Lung microvascular endothelial cell (primary cell): ENCODE measurements at places on chromosomes 4 and X. TPM values are rescaled to one million over a fixed set of nuclear protein-coding genes. Genes with fewer than 3 reads are reported as not detected.
A peak's percentile ranks its signal among the peaks of the same experiment; 100 is the strongest.

WDR19 gene
- 13.9 and 28.0 TPM in 2 replicates for total RNA-seq

DNA sequence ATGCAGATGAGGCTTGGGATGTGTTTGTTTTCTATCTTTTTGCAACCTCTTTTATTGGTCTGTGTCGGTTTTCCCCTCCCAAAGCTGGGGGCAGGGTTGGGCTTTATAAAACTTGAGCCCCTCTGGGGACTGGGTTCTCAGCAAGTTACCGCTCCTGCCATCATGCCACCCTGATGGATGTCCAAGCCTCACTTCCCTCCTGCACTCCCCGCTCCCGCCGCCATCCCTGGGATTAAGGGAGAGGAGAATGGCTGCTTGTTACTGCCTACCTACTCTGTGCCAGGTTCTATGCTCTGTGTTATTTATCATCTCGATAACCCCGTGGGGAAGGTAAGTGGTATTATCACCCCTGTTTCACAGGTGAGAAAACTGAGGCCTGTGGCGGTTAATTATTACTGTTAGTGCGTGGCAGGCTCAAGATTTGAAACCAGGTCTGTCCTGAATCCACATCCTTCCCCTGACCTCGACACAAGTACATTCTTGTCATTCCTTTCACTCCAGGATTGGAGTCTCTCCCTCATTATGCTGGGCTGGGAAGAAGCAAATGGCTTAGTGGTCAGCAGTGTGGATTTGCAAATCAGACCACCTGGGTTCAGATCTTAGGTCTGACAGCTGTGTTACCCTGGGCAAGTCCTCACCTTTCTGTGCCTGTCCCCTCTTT lies 4.5 kb downstream of the UBA1 start:
- DNase-seq = no peak

- DNase-seq = no peak
Measured at GRCh38 chr4:38819569-38819968, 15.0 kb upstream of the TLR1 start.

ENOX2 gene
- total RNA-seq = 6.3 and 8.3 TPM in 2 replicates

H2AZ1 gene
- total RNA-seq = 205 and 321 TPM in 2 replicates

DNA sequence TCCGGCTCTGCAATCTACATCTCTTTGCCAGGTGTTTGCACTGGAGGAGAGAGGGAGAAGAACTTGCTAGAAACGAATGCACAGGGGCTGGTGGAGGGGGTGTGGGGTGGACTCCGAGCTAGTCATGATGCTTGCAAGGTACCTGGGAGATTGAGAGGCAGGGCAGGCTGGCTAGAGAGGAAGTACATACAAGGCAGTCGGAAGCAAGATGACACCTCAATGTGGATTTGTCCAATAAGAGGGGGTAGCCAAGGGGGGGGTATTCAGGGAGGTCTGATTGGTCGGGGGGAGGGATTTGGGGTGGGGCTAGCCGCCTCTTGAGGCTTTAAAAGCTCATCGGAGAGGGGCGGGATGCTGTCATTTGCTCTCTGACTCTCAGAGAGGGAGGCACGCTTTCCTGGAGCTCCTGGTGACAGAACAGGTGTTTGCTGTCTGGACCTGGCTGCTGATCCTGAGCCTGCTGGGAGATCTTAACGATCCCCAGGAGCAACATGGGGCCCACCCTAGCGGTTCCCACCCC lies at the start of gene GPR50:
Gene GPR50, plus strand, starts transcription at position 354 of the 520 bp plus-strand sequence. Its CDS starts 138 bp downstream, at position 492.
- no peak for DNase-seq

GRCh38 chrX:149704664-149705063 lies 7.2 kb upstream of the MAGEA11 start:
- no peak for DNase-seq

BLOC1S4 gene
- total RNA-seq = 7.2 and 9.3 TPM in 2 replicates

TREX2 gene
- total RNA-seq = 4.4 and 7.7 TPM in 2 replicates

CXorf51A gene
- not detected in 2 replicates for total RNA-seq

DNA sequence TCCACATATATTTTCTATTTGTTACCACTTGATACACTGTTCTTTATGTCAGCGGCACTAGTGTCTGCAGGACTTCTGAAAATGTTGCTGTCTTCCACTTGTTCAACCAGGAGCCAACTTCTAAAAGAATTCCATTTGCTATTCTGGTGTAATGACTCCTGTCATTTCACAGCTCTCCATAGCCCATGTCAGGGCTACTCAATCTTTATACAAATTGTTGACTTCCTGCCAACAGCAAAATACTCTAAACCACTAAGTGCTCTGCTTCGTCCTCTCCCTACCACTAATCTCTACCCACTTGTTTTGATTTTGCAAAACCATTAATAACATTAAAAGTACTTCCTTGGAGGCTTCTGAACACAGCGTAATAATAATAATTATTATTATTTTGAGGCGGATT lies 7.2 kb downstream of the CTSO start:
- no peak for DNase-seq

GRCh38 chr4:149965206-149965605 lies 113.0 kb upstream of the DCLK2 start:
- no peak for DNase-seq

DNA sequence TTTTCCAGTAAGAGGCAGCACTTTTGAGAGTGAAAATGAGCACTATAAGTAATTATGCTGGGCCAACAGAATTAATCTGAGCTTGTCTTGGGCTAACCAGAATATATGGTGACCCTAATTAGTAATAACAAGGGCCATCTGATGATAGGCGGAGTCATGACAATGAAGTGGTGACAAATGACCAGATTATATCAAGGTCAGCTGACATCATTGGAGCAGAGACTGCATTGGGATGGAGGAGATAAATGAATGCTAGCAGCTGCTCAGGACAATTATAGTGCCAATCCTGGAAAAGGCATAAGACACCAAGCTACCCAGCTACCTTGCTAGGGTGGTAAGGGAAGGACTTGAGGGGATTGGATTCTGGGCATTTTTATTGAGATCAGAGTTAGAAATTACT lies 1548.7 kb downstream of the RPA4 start:
- no peak for DNase-seq

DNA sequence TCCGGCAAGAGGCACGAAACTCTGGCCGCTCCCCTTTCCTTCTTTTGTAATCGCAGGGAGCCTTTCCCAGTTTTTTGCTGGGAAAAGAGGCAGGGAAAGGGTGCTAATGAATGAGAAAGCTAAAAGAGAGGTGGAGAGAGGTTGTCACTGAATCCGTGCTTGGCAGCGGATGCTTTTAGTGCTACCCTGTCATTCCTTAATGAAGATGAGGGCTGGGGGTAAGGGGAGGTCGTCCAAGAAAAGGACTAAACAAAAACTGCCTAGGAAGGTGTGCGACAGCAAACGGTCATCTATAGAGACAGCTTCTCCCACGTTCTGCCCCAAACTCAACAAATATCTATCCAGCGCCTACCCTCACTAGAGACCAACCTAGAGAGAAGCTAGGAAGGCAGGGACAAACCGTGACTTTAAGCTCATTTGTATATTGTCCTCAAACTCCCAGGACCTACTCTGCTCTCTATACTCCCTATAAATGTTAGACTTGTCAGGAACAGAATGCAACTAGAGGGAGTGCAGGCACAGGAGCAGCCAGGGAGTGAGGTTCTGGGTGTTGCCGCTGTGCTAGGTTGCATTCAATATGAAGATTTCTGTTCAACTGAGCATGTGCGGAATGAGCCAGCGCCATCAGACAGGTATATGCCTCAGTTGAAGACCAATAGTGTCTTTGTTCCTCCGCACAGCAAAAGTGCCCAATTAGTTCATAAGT lies 777 bp upstream of the CASK start:
- peak; percentile 26 for DNase-seq

GRCh38 chr4:56908206-56909085 lies 746 bp downstream of the REST start:
- DNase-seq = peak; percentile 81

SH3RF1 gene
- total RNA-seq = 4.8 and 7.3 TPM in 2 replicates

DNA sequence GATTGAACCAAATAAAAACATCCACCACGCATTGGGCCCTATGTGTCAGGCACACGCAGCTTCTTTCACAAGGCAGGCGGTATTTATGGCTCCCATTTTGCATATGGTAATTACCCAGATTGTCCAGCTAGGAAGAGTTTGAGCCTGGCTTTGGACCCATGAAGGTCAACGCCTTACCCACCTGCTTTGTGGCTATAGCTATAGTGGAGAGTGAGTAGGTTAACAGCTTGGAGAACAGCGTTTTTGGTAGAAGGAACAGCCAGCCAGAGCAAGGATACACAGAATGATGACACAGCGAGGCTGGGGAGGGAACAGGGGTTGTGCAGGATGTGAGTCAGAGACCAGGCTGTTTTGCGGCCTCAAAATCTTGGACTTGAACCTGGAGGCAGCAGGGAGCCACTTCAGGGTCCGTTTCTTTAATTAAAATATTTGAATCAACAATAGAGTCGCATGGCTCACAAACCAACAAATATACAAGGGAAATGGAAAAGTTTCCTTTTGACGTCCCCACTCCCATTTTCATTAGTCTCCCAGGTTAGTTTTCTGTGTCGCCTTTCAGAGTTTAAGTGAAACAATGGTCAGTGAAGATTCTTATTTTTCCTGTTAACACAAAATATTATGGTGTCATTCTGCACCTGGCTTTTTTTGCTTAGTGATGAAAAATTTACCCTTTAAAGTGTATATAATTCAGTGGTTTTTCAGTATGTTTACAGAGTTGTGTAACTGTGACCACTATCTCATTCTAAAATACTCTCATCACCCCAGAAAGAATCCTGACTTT lies 118.2 kb upstream of the STX18 start:
- DNase-seq = peak; percentile 35

MMRN1 gene
- 1,427 and 4,891 TPM in 2 replicates for total RNA-seq

DNA sequence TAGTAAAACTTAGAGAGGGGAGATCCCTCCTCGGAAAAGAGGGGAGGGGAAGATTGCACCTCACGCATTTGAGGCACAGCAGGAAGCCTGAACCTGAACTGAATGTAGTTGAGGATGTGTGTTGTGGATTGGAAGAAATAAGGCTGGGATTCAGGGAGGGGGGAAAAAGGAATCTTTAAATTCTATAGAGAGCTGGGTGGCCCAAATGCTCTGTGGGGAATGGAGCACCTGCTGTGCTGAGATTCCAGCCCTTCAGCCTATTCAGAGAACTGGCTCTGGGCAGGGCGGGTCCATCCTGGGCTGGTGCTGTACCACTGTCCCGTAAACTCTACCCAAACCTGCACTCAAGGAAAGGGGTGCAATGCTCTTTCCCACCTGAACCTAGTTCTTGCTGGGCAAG lies 4.1 kb downstream of the FOXO4 start:
- DNase-seq = no peak

DNA sequence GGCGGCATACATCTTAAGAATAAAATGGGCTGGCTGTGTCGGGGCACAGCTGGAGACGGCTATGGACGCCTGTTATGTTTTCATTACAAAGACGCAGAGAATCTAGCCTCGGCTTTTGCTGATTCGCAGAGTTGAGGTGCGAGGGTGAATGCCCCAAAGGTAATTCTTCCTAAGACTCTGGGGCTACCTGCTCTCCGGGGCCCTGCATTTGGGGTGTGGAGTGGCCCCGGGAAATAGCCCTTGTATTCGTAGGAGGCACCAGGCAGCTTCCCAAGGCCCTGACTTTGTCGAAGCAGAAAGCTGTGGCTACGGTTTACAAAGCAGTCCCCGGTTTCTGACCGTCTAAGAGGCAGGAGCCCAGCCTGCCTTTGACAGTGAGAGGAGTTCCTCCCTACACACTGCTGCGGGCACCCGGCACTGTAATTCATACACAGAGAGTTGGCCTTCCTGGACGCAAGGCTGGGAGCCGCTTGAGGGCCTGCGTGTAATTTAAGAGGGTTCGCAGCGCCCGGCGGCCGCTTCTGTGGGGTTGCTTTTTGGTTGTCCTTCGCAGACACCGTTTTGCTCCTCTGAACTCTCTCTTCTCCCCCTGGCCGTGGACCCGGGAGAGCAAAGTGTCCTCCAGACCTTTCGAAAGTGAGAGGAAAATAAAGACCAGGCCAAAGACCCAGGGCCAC lies 1.9 kb downstream of the SHOX start:
- DNase-seq = no peak

DNA sequence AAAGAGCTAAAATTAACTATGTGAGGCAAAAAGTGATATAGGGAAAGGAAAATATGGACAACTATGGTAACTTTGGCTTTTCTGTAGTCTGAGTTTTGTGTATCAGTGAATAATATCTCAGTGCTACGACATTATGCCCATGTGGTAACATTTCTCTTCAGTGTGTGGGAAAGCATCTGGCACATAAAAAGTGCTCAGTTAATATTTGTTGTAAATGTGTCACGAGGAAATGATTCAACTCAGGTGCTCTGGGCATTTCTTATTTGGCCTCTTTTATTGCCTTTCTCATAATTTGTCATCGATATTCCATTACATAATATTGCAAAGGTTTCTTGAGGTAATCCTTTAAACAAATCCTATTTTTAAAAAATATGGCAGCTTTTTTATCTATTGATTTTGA lies 17.6 kb downstream of the OFD1 start:
- no peak for DNase-seq

DNA sequence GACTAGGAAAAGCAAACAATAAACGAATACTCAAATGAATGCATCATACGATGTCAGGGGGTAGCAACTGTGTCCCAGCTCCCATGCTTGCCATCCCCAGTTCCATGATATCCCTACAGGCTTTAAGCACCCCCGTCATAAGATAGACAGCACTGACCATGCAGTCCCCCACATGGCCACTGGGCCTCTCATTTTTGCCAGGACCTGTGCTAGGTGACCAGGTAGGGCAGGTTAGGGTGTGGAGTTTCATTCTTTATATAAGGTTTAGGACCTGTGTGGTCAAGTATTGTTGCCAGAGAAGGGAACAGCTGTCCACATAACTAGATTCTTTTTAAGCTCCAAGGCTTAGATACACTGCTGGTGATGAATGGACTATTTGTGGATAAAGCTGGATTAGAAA lies 9.7 kb downstream of the PPEF2 start:
- DNase-seq = no peak

DNA sequence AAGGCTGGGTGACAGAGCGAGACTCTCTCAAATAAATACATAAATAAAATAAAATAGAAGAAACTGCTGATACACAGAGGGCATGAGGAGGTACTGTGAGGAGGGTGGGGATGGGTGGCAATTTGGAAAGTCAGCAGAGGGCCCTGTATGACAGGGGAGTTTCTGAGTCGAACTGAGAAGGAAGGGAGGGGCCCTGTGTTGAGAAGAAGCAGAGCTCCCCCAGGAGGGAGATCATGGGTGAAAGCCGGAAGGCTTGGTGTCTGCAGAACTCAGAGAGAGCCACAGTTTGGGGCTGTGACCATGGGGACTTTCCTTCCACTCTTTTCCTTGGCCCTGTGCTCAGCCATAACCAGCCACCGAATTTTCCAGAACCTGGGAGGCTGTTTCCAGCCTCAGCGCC lies 24.8 kb upstream of the AFAP1 start:
- DNase-seq = no peak

HAND2 gene
- not detected in 2 replicates for total RNA-seq

GRCh38 chr4:11480683-11481082 lies 52.0 kb upstream of the HS3ST1 start:
- no peak for DNase-seq

- no peak for DNase-seq
Measured at GRCh38 chr4:12844141-12844540, 640.0 kb downstream of the RAB28 start.

BEX1 gene
- 0.22 TPM in 1 of 2 replicates, not detected in the other for total RNA-seq

SPANXB1 gene
- total RNA-seq = not detected in 2 replicates
